ENCODE measurements at places on chromosomes 2 and 18. TPM values are rescaled to one million over a fixed set of nuclear protein-coding genes. Genes with fewer than 3 reads are reported as not detected.

RAB6D gene
- not detected for polyA plus RNA-seq

SPR gene
- polyA plus RNA-seq, result 24.0 TPM

GPD2 gene
- 3.7 TPM for polyA plus RNA-seq

GRCh38 chr2:235558572-235558971 is 64.7 kb downstream of the AGAP1 start:
- no peak for DNase-seq

DNA sequence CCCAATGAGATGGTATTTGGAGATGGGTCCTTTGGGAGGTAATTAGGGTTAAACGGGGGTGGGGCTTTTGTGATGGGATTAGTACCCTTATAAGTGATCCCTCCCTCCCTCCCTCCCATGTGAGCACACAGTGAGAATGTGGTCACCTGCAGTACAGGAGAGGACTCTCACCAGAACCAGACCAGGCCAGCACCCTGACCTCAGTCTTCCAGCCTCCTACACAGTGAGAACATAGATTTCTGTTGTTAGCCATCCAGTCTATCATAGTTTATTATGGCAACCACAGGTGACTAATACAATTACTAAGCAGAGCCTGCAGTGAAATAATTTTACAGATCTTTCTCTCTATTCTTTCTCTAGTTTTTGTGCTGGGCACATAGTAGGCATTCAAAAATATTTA is 137.7 kb upstream of the PKDCC start:
- DNase-seq, result no peak

Measured in heart right ventricle (tissue), 16 donors.